Stimulated activated CD8-positive, alpha-beta memory T cell treated with anti-CD3 and anti-CD28 coated beads, Interleukin-7, amount 100 ng/mL, for 1 hour (primary cell): ENCODE measurements at places on chromosomes 7 and 10.

DNA sequence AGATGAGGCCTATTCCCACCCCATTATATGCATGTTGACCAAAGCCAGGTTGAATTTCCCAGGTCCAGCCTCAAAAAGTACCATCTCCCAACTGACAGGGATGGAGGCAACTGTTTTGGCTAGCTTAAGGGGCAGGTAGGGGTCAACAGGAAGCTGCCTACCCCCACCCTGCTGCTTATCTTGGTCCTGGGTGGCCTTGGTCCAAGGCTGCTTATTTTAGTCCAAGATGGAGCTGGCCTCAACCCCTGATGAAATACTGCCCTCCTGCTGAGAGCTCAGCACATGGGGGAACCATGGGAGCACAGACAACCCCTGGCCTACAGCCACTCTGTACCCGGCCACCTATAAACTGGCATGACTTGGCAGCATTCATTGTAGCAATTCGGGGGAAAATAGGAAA is 23.1 kb downstream of the MYO1G start:
- no peak for DNase-seq

DNA sequence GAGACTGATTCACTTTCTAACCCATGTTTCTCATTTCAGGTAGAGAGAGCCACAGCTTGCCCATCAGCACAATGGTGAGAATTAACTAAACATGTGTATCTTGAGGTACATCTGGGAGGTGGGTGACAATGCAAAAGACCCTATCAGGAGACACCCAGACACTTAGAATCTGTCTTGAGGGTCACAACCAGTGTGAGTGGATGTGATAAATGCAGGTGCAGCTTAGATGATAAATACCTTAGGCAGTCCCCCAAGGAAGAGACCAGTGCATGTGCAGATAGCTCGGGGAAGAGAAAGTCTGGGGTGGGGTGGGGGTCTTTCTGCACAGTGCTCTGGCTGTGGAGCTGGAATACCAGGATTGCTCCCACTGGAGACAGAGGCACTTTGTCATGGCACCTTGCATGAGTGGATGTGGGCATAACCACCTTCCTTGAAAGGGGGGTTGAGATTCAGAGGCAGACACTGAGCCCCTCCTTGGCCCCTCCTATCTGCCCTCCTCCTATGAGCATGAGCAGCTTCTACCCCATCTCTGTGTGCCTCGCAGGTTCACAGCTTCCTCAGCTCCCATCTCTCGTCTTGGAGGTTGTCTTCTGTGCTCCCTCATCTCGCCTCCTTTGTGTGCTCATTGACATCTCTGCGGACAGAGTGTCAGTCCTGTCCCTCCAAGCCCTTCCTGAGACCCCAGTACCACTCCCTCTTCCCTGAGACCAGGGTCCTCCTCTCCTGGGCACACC is 349.8 kb downstream of the TCERG1L start:
- DNase-seq: no peak

- DNase-seq: no peak
These were observed 163.5 kb upstream of the NEBL start for GRCh38 chr10:21060626-21061025.

GRCh38 chr7:55130395-55131141 is 111.8 kb downstream of the EGFR start:
- DNase-seq: no peak

DNA sequence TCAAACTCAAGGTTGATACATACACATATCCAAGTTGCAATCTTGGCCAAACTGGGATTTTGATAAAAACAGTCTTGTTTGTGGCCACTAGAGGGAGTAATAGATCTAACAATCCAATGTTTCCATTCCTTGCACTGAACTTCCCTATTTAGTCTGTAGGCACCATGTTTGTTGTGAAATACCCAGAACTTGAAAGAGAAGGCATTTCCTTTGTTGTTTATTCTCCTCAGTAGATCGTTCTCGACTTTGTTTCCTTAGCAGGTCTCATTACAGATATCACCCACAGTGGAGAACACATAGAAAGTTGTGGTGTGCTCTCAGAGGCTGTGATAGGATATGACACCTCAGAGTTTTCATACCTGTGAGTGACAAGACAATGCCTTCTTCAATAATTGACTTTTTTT is 70.3 kb upstream of the MXI1 start:
- no peak for DNase-seq

GRCh38 chr7:147311336-147311735 is 1194.7 kb downstream of the CNTNAP2 start:
- no peak for DNase-seq

GRCh38 chr10:23994459-23995046 is 214.4 kb upstream of the KIAA1217 start:
- no peak for DNase-seq

- DNase-seq: no peak
These were observed 226.5 kb downstream of the PRKG1 start for GRCh38 chr10:51300617-51301304.

- DNase-seq: no peak
These were observed 39.1 kb downstream of the ADARB2 start for GRCh38 chr10:1698185-1698584.

GRCh38 chr10:69359594-69359993 is 57.1 kb downstream of the TACR2 start:
- DNase-seq: no peak

DNA sequence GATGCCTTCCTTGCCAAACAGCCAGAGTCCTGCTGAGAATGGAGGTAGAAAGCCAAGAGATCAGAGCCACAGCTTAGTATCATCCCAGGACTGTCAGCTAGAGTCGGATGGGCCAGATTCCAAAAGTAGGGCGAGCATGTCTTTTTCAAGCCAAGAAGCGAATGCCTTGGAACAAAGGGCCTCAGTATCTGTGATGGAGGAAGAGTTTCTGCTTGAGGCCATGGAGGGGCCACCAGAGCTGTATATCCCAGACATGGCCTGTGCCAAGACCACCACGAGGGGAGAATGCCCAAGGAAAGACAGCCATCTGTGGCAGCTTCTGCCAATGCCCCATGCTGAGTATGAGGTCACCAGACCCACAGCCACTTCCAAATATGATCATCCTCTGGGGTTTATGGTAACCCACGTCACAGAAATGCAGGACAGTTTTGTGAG is 44.3 kb upstream of the PPP1R17 start:
- DNase-seq: no peak
